ENCODE measurements at places on chromosomes 11 and 22.
A peak's percentile ranks its signal among the peaks of the same experiment; 100 is the strongest.

GRCh38 chr11:121523581-121524232 is 70.9 kb upstream of the SORL1-AS1 start:
- no peak for DNase-seq

DNA sequence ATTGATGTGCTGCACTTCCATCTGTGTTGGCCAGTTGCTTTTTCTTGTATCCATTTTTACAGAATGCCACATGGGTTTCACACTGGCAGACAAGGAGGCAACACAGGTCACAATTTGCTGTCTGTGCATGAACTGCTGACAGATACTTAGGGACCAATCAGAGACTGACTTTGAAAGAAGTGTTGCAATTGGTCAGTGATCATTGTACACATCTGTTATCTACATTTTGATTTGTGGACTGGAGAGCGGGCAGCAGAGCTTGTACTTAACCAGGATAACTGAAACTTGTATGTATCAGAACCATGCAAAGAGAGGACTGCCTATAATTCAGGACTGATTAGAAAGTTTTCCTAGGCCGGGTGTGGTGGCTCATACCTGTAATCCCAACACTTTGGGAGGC is 21.8 kb downstream of the PRR5 start:
- peak; percentile 58 for DNase-seq

GRCh38 chr11:12415342-12415966 is 38.1 kb downstream of the PARVA start:
- no peak for DNase-seq

GRCh38 chr22:37259540-37260029 is 15.5 kb upstream of the RAC2 start:
- DNase-seq = peak; percentile 59

DNA sequence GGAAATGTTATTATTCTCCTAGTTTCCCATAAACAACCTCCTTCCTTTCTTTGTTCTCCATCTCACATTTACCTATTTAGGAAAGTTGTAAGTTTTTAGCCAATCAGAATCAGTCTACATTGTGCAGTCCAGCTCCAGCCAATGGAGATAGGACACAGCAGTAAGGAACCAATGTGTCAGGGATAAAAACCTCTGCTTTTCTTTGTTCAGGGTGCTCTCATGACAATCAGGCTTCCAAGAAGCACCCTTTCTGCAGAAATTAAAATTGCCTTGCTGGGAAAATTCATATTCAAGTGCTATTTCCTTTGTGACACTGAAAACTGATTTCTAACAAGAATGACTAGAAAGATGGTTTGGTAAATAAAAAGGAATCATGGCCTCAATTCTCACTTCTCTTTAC is 14.6 kb downstream of the SCGB2A1 start:
- no peak for DNase-seq

DNA sequence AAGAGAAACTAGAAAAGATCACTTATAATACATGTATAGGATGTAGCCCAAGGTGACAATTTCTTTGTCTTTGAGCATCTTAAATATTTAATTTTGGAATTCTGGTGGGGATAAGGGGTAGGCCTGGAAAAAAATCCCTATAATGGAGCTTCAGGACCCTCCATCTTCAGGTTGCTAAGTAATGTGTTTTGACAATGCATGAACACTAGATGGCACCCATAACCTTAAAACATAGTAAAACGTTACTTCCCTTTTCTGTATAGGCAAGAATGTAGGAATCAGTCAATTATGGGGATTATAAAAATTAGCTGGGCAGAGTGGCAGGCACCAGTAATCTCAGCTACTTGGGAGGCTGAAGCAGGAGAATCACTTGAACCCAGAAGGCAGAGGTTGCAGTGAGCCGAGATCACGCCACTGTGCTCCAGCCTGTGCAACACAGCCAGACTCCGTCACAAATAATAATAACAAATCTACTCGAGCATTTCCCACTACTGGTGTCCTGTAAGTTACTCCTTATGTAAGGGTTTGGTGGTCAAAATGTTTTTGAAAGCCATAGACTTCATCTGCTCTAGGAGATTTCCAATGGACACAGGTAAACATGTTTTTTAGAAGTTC is 541.9 kb upstream of the CCDC90B start:
- DNase-seq = peak; percentile 51

Measured in EH (cell line).